ENCODE measurements at places on chromosomes 2 and 18.

DNA sequence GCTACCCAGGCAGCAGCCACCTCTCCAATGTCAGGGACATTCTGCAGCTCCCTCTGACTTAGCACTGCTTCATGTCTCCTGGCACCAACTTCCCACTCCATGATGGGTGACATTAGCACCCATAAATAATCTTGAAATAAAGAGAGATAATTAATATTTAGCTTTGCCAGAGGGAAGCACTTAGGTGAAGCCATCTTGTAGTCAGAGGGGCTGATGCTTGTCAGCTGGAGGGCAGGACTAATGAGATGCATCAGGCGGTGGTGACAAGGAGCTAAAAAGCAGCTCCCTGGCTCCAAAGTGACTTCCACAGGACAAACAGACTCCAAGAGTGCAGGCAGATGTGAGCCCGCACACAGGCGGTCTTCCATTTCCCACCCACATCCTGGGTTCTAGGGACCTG is 153.0 kb upstream of the ID2 start:
- DNase-seq: no peak

DNA sequence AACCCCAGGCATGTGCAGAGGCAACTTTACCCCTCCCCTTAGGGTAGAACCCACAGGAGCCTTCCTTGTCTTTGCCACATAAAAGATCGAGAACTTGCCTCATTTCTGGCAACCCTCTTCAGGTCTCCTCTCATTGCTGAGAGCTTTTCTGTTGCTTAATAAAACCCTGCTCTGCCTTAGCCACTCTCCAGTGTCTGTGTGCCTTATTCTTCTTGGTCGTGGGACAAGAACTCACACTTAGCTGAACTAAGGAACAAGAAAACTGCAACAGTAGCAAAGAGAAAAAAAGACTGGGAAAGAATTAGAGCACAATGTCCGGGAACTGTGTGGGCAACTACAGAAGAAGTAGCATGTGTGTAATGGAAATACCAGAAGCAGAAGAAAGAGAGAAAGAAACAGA is 56.2 kb upstream of the SMIM21 start:
- DNase-seq: no peak

GRCh38 chr2:150327564-150328489 is 159.6 kb downstream of the RND3 start:
- no peak for DNase-seq

GRCh38 chr2:13240789-13241487 is 524.2 kb downstream of the TRIB2 start:
- DNase-seq: no peak

DNA sequence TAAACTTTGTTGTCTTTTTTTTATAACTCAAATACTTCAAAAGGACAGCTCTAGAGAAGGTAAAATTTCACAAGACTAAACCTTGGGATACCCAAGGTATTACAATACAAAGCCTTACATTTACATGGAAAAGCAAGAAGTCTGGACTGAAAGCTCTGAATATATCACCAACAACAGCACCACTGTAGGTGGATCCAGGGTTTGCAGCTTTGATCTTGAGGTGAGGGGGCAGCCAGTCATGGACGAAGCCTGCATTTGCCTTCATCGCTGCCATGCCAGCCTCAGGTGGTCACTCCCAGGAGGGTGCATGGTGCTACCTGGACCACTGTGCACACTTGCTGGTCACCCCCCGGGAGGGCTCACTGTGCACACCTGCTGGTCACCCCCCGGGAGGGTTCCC is 36.6 kb downstream of the RBFA start:
- no peak for DNase-seq

GRCh38 chr18:36412778-36413177 is 115.3 kb downstream of the FHOD3 start:
- no peak for DNase-seq

Data from stimulated activated naive CD8-positive, alpha-beta T cell treated with anti-CD3 and anti-CD28 coated beads, Interleukin-15, Interleukin-2, amounts not matched to agents 100 U/mL and 50 U/mL, for 24 hours (primary cell).